ENCODE measurements at places on chromosomes 7 and 10.

- DNase-seq: no peak
These were observed 1.8 kb upstream of the NUB1 start for GRCh38 chr7:151339651-151340382.

- DNase-seq: no peak
These were observed 26.0 kb downstream of the CCM2 start for GRCh38 chr7:45026013-45026412.

GRCh38 chr10:117450940-117451339 is 75.7 kb upstream of the PDZD8 start:
- no peak for DNase-seq

DNA sequence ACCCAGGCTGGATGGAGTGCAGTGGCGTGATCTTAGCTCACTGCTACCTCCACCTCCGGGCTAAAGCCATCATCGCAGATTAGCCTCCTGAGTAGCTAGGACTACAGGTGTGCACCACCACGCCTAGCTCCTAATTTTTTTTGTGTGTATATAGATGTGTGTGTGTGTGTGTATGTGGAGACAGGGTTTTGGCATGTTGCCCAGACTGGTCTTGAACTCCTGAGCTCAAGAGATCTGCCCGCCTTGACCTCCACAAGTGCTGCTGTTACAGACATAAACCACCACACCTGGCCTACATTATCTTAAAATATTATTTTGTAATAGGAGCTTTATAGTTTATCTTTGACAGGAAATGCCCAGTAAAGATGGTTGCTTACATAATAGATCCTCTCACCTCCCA is 25.0 kb downstream of the FOXP2 start:
- no peak for DNase-seq

DNA sequence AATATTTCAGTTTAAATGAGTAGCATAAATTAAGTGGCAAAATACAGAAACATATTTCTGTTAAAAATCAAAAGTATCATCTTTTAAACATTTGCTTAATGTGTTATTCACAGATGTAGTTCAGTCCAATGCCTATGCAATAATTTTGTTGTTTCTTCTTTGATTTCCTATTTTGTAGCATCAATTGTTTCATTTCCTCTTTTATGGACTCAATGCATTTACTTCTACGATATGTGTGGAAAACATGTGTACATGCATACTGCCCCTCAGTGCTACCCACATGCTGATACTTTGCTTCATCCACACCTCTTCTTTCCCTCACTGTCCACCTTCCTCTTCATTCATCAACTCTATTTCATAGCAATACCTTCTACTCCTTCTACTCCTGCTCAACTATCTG is 108.1 kb downstream of the PTN start:
- DNase-seq: no peak

- DNase-seq: no peak
These were observed 354.9 kb downstream of the MDFIC start for GRCh38 chr7:115276791-115277190.

DNA sequence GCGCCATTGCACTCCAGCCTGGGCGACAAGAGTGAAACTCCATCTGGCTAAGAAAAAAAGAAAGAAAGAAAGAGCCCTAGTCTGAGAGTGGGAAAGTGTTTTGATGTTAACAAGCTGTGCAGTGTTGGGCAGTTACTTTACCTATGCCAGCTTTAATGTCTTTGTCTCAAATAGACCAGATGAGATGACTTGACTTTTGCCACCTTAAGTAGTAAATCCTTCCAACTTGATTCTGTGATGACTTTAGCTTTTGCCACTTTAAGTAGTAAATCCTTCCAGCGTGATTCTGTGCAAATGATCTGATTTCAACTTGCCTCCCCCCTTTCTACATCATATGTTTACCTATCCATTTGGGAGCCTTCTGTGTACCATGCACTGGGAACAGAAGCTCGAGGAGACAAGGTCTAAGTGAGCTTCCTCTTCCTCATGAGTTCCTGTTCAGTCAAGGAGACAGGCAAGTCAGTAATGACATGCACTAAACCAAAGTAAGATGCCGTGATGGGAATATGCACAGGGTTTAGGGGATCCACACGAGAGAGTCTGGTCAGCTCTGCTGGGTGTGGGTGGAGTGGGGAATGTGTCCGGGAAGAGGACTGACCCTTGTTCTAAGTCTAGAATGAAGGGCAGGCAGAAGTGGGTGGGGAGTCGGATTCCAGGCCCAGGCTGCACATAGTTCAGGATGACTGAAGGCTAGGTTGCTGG is 17.2 kb downstream of the INPP5F start:
- no peak for DNase-seq

DNA sequence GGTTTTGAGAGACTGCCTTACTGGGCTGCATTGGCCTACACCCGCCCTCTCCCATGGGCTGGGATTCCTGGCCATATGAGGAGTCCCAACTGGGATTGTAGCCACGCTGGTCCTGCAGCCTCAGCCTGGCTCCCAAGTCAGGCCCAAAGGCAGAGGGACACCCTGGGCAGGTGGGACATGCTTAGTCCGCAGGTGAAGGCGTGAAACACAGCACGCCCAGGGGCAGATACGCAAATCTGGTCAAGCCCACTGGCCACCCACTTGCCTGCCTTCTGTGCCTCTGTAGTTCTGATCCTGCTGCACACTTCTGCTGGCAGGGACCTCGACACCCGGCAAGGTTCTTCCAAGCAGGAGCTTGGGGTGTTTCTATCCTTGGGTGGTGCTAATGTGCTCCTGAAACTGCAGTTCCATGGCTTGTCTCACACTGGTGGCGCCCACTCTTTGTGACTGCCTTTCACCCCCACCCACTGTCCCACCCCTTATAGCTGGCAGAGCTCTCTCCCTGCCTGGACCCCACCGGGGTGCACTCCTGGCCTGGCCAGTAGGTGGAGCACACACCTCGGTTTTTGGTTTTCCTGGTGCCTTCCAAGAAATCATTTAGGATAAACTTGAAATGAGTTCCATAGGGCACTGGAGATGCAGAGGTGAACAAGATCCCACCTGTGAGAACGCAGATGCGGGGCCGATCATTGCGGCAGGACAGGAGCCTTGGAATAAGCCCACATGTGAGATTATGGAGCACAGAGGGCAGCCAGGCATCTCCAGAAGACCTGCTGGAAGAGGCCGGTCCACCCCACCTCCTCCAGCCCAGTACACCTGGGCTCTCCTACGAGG is 47.9 kb downstream of the MKI67 start:
- DNase-seq: peak; percentile 21

- DNase-seq: no peak
These were observed 240.4 kb upstream of the PPP2R2D start for GRCh38 chr10:131660427-131660826.

DNA sequence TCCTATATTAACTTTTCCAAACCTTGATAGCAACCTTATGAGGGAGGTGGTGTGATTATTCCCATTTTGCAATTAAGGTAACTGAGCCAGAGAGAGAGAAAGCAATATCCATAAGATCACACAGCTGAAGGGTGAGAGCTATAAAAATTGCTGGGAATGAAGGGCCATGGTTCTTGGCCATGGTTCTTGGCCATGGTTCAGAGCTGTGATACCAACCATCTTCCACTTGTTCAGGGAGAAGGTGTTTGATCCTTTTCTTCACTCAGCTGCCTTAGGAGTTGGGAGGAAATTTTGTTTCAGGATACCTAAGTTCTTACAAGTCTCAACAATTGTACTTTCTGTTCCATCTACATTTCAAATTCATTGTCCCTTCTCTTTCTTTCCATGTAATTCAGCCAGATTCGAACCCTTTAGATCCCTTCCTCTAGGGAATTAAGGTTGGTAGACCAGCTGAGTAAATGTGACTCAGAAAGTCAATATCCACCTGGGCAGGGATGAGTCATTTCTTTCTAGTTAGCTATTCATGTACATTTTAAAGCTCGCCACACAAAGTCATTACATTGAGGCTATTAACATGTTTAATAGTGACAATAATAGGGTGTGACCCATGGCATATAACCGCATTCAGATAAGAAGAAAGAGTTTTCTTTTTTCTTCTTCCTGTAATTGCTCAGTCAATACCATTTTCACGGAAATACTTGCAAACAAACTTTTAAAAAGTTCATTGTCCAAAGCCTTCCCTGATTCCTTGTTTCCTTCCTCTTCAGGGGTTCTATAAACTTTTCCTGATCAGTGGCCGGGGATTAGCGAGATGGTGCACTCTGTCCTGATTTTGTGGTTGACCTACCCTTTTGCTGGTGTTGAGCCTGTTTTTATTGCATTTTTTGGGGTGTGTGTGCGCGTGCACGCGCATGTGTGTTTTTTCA is 143.4 kb downstream of the TCF7L2 start:
- peak; percentile 5 for DNase-seq

- no peak for DNase-seq
These were observed 326 bp upstream of the PAPOLB start for GRCh38 chr7:4862156-4862555.

Measured in CD8-positive, alpha-beta memory T cell (primary cell).